ENCODE measurements at places on chromosomes 2 and 18. TPM values are rescaled to one million over a fixed set of nuclear protein-coding genes. Genes with fewer than 3 reads are reported as not detected.

The L3MBTL4 gene
- total RNA-seq: 5.8 TPM

DNA sequence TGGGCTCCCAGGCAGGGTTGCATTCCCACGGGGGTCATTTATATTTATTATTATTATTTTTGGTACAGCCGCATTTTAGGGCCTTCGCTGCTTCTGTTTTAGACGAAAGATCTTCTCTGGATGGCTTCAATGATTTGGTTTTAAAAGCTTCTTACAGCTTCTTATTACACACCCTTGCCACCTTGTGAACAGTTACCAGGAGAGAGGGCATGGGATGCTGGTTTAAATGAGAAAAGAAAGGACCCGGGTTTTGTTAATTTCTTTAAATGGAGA is 1.7 kb downstream of the SH3RF3 start:
- peaks cover 74% of the 10 kb centered on the region for H3K27me3 ChIP-seq
- H3K4me3 ChIP-seq: no peak overlapping the region
- no peaks in the 10 kb centered on the region for H3K36me3 ChIP-seq
- no peak for DNase-seq
- H3K4me1 ChIP-seq: no peaks in the 10 kb centered on the region

DNA sequence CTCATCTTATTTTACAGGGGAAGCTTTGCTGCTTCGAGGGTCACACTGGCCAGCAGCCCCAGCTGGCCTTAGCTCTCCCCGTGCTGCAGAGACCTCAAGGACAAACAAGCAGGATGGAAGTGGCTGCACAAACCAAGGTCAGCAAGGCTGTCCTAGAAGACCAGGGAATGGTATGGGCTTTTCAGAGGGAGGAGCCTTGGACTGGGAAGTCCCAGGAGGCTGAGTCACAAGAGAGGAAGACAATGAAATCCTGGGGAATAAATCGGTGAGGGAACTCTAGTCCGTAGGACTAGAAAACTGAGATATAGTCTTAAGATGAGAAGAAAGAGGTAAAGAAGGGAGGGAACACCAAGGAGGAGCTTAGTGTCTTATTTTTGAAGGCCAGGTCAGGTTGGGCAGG is 15.7 kb downstream of the CREG2 start:
- H3K27ac ChIP-seq: no peak overlapping the region
- DNase-seq: no peak
- no peak overlapping the region for H3K4me3 ChIP-seq
- H3K4me1 ChIP-seq: peaks cover 21% of the 10 kb centered on the region
- no peaks in the 10 kb centered on the region for H3K27me3 ChIP-seq
- no peaks in the 10 kb centered on the region for H3K36me3 ChIP-seq

DNA sequence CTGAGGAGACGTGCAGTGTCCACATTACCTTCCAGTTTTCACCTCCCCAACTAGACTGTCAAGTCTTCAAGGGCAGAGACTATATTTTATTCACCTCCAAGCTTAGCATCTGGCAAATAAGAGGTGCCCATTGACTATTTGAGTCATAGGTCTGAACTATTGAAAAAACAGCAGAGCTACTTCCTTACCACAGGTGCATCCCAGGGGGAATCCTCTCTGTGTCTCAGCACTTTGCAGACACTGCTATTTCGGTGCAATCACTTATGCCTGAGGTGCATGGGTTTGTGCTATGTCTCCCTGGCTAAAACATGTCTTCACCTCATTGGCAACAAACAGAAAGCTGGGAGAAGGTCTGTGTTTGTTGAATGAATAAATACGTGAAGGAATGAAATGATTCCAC is 67.8 kb downstream of the SOX11 start:
- peaks cover 4% of the 10 kb centered on the region for H3K4me1 ChIP-seq
- H3K27ac ChIP-seq: no peak overlapping the region
- no peaks in the 10 kb centered on the region for H3K27me3 ChIP-seq
- no peak overlapping the region for H3K4me3 ChIP-seq
- no peaks in the 10 kb centered on the region for H3K36me3 ChIP-seq

The STK39 gene
- 32.7 TPM for total RNA-seq

The AGFG1 gene
- 35.3 TPM for total RNA-seq

The SERPINB7 gene
- total RNA-seq: not detected

DNA sequence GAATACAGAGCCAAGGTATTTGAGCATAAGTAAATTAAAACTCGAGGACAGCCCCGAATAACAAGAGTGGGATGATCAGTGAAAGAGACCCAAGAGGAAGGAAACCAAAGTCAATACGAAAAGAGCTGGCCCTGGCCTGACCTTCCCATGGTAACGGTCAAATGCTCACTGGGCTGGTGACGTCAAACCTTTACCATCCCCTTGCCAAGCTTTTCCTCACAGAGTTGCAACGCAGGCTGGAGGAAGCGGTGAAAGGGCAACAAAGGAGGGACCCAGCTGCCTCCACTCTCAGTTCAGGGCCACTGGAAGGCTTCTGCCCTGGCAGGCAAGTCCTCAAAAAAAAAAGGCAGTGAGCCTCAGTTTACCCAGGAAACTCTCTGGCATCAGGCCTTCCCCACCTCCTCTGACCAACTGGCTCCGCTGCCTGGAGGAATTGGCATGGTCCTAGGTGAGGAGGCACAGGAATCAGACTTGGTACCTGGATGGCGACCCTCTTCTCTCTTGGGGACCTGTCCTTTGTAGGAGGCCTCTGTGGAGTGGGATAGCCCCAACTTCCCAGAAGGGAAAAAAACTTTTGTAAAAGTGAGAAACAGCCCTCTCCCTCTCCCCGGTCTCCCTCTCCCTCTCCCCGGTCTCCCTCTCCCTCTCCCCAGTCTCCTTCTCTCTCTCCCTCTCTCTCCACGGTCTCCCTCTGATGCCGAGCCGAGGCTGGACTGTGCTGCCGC is 212.4 kb downstream of the ANAPC1 start:
- no peak for DNase-seq
- no peaks in the 10 kb centered on the region for H3K36me3 ChIP-seq
- no peak overlapping the region for H3K27ac ChIP-seq

- no peak overlapping the region for H3K4me3 ChIP-seq
- no peak for DNase-seq
- peak overlapping the region; percentile 36 for H3K27ac ChIP-seq
- no peaks in the 10 kb centered on the region for H3K4me1 ChIP-seq
These were observed 14.0 kb downstream of the ITM2C start for GRCh38 chr2:230878599-230879188.

- peak; percentile 76 for DNase-seq
- H3K4me1 ChIP-seq: peaks cover 8% of the 10 kb centered on the region
- H3K36me3 ChIP-seq: no peaks in the 10 kb centered on the region
- H3K27ac ChIP-seq: no peak overlapping the region
- H3K4me3 ChIP-seq: peak overlapping the region; percentile 44
- peaks cover 24% of the 10 kb centered on the region for H3K27me3 ChIP-seq
These were observed 4.6 kb downstream of the LOXL3 start for GRCh38 chr2:74548900-74549826.

GRCh38 chr2:43265421-43265820 is 39.0 kb upstream of the ZFP36L2 start:
- no peak overlapping the region for H3K4me3 ChIP-seq
- peak overlapping the region; percentile 35 for H3K27ac ChIP-seq
- peaks cover 47% of the 10 kb centered on the region for H3K4me1 ChIP-seq
- no peaks in the 10 kb centered on the region for H3K36me3 ChIP-seq
- H3K27me3 ChIP-seq: no peaks in the 10 kb centered on the region

GRCh38 chr2:201362396-201362795 is 5.3 kb upstream of the FLACC1 start:
- no peaks in the 10 kb centered on the region for H3K4me1 ChIP-seq
- no peak overlapping the region for H3K27ac ChIP-seq
- H3K4me3 ChIP-seq: no peak overlapping the region
- H3K27me3 ChIP-seq: no peaks in the 10 kb centered on the region
- no peaks in the 10 kb centered on the region for H3K36me3 ChIP-seq

DNA sequence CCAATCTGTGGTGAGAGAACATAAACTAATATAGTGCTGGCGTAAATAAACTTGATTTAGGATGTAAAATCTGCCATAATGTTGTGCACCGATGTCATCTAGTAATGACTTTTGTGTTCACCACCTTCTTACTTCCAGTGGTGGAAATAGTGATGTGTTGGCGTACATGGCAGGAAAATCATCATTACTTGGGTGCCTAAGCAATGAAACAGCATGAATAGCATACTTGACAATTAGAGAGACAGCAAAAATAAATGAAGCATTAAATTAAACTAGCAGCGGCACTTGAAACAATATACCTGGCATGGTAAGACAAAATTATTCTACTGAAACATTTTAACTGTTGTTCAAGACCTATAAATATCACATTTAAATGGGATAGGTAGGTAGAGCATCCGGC is 73.2 kb upstream of the DSC1 start:
- no peak overlapping the region for H3K27ac ChIP-seq
- H3K4me3 ChIP-seq: no peak overlapping the region
- DNase-seq: no peak
- peaks cover 5% of the 10 kb centered on the region for H3K4me1 ChIP-seq
- H3K27me3 ChIP-seq: no peaks in the 10 kb centered on the region
- H3K36me3 ChIP-seq: no peaks in the 10 kb centered on the region

DNA sequence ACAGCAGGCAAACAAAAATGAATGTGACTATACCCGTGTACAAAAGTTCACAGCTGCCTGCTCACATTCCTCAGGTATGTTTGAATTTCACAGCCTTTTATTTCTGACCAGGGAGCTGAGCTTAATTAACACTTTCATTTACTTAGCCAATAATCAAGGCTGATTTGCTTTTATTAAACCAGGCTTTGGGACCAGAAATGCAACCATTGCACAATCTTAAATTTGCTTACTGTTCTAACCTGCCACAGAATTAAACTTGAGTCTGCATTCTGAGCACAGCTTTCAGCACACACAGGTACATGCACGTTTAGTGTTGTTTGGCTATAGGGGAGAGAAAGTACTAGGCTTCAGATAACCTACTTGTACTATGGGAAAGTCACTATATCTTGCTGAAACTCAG is 372.4 kb upstream of the ATP5MC3 start:
- H3K4me1 ChIP-seq: peaks cover 11% of the 10 kb centered on the region
- H3K36me3 ChIP-seq: no peaks in the 10 kb centered on the region
- no peak for DNase-seq
- no peak overlapping the region for H3K4me3 ChIP-seq
- H3K27me3 ChIP-seq: no peaks in the 10 kb centered on the region

GRCh38 chr2:98730707-98731040 is 258 bp downstream of the MGAT4A start:
- H3K4me3 ChIP-seq: peak overlapping the region; percentile 81
- H3K36me3 ChIP-seq: no peaks in the 10 kb centered on the region
- peaks cover 40% of the 10 kb centered on the region for H3K27me3 ChIP-seq
- no peak overlapping the region for H3K27ac ChIP-seq

- no peaks in the 10 kb centered on the region for H3K27me3 ChIP-seq
- H3K27ac ChIP-seq: no peak overlapping the region
- H3K4me3 ChIP-seq: no peak overlapping the region
- no peaks in the 10 kb centered on the region for H3K36me3 ChIP-seq
- DNase-seq: no peak
These were observed 51.4 kb upstream of the MRPL33 start for GRCh38 chr2:27720004-27720551.

The ANKRD62 gene
- total RNA-seq: not detected

GRCh38 chr2:147845411-147845971 is 662 bp downstream of the ACVR2A start:
- H3K4me3 ChIP-seq: peak overlapping the region; percentile 93
- no peaks in the 10 kb centered on the region for H3K36me3 ChIP-seq
- H3K4me1 ChIP-seq: peaks cover 7% of the 10 kb centered on the region
- peak overlapping the region; percentile 85 for H3K27ac ChIP-seq
- DNase-seq: peak; percentile 23

GRCh38 chr2:184154438-184154837 is 443.9 kb upstream of the ZNF804A start:
- H3K4me1 ChIP-seq: no peaks in the 10 kb centered on the region
- no peaks in the 10 kb centered on the region for H3K27me3 ChIP-seq
- H3K27ac ChIP-seq: no peak overlapping the region
- H3K36me3 ChIP-seq: no peaks in the 10 kb centered on the region
- no peak for DNase-seq

DNA sequence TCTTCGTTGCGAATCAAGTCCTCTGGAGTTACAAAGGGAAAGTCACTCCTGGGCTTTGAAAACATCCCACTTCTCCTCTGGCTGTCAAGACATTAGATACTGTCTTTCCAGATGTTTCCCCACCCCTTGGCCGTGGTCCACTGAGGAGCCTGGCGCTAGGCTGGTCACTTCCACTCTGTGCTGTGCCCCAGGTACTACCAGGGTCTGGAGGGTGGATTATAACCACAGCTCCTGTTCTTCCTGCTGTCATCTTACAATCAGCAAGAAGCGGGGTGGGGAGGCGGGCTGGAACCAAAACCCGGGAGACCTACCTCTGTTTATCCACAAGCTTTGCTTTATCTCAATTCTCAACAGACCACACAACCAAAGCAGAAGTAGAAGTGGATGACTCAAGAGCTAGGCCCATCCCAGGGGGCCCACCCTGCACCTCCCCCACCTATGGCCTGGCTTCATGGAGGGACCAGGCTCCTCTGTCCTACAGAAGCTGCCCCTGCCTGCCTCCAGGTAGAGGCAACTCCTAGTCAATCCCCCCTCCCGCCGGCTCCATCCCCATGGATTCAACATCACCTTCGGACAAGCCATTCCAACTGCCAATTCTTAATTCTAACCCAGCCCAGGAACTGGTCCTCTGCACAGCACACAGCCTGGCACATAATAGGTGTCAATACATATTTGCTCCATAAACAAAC is 17.8 kb downstream of the SMAD7 start:
- H3K27ac ChIP-seq: peak overlapping the region; percentile 84

All from cardiac muscle cell (in vitro differentiated cells and primary cell).